ENCODE measurements at places on chromosomes 12 and 14. TPM values are rescaled to one million over a fixed set of nuclear protein-coding genes. Genes with fewer than 3 reads are reported as not detected.

DNA sequence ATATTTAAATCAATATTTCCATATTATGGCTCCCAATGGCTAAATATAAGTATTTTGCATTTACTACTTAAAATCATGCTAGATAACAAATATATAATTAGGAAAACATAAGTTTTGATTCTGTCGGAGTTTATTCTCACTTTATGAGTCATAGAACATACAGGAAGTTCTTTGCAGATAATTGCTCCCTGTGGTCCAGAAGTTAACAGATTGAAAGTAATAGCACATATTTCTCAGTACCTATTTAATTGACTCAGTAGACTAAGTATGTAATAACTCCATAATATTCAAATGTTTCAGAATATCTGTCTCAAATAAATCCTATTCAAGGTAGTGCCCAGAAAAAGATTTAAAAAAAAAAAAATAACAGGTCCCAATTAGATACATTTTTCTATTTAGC lies 806.0 kb upstream of the ATXN7L3B start:
- no peak for DNase-seq

The CD4 gene
- total RNA-seq: 15.0 TPM

DNA sequence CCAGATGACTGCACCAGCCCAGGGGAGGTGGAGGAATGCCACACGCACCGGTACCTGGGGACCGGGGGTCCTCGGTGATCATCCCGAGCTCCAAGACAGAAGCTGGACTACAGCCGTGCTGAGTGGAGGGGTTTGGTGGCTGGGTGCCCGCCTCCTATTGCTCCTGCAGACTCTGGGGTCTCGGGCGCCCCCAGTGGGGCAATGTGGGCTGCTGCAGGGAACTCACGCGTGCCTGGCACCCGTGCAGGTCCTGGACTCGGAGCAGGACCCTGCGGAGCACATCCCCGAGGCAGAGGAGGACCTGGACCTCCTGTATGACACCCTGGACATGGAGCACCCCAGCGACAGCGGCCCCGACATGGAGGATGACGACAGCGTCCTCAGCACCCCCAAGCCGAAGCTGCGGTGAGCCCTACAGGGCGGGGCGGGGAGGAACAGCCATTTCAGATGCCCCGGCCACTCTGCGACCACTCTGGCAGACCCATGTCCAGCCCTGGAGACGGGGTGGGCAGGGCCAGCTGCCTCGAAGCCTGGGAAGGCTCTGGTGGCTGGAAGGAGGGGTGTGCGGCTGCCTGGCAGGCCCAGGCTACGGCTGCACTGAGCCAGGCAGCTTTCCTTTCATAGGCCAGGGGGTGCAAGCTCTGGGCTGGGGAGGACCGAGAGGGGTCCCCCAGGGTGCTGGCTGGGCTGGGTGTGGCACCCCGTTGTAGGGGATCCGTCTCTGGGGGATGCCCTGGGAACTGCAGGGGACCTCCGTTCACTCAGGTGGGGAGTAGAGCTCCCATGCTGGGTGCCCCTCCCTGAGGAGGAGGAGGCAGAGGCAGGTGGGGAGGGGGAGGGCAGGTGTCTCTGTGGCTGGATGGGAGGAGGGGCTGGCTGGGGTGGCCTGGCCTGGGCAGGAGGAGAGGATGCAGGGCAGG lies 21.6 kb upstream of the TEX22 start:
- DNase-seq: peak; percentile 86

- no peak for DNase-seq
Observed at GRCh38 chr14:37508503-37508902, 86.5 kb downstream of the FOXA1 start.

GRCh38 chr12:74816398-74817175 lies 279.0 kb downstream of the ATXN7L3B start:
- no peak for DNase-seq

GRCh38 chr14:57987051-57987450 lies 121.2 kb upstream of the SLC35F4 start:
- DNase-seq: no peak

GRCh38 chr14:52961060-52961639 lies 10.3 kb upstream of the FERMT2 start:
- DNase-seq: peak; percentile 43

- DNase-seq: peak; percentile 23
Observed at GRCh38 chr14:95462491-95462890, 54.0 kb downstream of the SYNE3 start.

DNA sequence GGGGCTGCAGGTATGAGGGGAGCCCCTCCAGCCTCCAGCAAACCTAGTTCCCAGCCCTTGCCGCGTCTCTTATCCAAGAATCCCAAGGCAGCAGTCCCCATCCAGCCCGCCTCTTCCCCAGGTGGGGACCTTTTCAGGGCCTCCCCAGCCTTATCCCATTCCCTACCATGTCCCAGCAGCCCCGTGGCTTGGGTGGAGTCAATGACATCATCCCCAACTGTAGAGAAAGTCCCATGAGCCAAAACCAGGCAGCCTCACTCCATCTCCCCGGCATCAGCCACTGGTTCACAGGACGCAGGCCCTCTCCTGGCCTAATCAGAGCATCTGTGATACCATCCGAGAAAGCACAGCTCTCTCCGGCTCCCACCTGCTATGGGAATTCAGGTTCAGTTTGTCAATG lies 131.0 kb downstream of the NCOR2 start:
- peak; percentile 91 for DNase-seq

- no peak for DNase-seq
Observed at GRCh38 chr12:69112616-69113015, 126.8 kb upstream of the CPSF6 start.

- DNase-seq: no peak
Observed at GRCh38 chr14:100442036-100442435, 118.9 kb downstream of the SLC25A47 start.

DNA sequence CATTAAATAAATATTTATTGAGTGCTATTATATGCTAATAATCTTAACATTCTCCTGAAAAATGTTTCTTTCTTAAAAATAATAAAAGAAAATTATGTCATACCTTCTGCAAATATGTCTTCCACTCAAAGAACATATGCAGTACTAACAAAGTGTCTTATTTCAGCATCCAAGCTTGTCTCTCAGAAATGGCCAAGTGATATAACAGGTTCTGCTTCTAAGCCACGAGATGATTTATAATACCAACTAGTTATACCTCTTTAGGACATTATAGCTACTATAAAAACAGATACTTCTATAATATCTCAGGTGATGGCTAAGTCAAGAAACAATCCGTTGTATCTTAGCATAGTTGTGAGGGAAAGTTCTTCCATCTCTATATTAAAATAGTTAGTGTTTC lies 128.1 kb upstream of the ARID2 start:
- DNase-seq: no peak

DNA sequence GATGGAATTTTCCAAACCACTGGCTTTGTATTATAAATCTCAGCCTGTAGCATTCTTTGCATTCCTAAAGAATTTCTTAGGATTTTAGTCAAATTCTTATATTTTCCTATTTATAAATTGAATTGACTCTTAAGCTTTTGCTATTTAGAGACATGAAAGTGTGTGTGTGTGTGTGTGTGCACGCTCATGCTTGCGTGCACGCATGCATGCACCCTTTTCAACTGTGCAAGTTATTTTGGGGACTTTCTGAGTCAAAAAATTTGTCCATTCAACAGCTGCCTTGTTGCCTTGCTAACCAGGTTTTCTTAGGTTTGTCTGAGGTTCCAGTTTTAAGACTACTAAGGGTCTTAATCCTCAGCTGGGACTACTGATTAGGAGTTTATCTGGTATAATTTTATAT lies 42.6 kb downstream of the GPATCH2L start:
- no peak for DNase-seq

GRCh38 chr12:118377884-118378470 lies 1.6 kb downstream of the SUDS3 start:
- peak; percentile 90 for DNase-seq

GRCh38 chr14:75422169-75422568 lies 5.7 kb upstream of the JDP2 start:
- peak; percentile 97 for DNase-seq

DNA sequence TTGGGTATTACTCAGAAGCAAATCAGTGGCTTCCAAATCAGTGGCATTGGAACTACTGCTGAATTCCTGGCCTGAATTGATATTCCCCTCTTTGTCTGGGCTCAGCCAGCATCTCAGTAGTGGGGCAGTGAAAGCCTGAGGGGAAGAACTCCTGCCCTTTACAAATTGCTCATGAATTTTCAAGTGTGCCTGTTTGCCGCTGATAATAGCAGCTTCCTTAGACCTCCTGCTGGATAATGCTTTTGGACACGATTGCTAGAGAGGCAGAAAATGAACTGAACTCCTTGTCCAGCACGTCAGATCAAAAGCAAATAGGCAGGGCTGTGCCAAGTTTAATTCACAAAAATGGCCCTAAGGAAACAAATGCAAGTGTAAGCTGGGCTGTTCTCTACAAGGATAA lies 91.3 kb upstream of the GZMB start:
- no peak for DNase-seq

DNA sequence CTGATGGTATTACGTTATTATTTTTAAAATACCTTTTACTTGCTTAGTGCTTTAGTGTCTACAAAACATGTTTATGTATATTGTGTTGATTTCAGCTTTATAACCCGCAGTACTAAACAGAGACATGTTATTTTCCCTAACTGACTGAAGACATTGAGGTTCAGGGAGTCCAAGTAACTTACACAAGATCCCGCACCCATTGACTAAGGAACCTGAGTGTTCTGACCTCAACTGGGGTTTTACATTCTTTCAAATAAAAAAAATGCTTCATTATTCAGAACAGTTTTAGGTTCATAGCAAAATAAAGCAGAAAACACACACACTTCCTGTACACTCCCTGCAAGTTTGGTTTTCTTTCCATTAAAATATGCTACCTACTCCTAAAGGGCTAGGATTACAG lies 60.4 kb upstream of the METAP2 start:
- DNase-seq: no peak

- no peak for DNase-seq
Observed at GRCh38 chr12:26698186-26698585, 134.8 kb downstream of the ITPR2 start.

DNA sequence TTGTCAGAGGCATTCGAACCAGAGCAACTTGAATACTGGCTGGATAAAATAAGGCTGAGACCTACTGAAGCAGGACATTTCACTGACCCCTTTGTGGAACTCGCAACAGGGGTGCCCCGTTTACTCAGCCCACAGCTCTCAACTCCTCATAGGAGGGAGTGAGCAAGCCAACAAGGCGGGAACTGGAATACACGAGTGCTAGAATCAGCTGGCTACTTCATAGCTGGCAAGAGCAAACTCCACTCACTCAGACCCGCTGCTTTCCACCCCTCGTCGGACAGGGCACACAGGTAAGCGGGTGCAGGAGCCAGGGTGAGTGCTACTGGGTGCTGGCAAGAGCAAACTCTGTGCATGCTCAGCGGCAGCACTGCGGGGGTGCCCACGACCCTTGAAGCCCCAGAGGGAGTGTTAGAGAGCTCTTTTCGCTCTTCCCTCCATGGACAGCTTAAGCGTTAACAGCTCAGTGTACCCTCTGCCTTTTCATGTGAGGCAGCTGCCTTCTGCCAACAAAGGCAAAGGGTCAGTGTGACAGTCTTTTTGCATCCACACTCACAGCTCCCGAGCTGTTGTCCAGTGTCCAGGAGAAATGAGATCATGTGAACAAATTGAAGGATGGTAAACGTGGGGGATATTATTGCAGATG lies 15.7 kb downstream of the CAPZA3 start:
- DNase-seq: no peak

The ANO4 gene
- total RNA-seq: not detected

- DNase-seq: no peak
Observed at GRCh38 chr12:116637589-116638150, 78.5 kb downstream of the MAP1LC3B2 start.

DNA sequence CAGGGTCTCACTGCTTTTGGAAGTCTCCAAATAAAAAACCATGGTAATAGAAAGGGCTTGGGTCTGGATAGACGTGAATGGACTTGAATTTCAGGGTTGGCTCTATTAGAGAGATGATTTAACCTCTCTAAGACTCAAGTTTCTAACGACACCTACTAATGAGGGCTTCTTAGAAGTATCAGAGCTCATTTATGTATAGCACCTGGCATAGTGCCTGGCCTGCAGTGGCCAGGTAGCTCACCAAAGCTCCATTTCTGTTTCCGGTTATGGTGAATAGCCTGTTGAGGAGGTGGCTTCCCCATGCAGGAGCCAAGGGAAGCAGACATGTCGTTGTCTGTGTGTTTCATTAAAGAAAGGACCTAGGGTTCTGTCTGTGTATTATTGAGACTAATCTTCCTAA lies 108.6 kb downstream of the ETV6 start:
- DNase-seq: no peak

DNA sequence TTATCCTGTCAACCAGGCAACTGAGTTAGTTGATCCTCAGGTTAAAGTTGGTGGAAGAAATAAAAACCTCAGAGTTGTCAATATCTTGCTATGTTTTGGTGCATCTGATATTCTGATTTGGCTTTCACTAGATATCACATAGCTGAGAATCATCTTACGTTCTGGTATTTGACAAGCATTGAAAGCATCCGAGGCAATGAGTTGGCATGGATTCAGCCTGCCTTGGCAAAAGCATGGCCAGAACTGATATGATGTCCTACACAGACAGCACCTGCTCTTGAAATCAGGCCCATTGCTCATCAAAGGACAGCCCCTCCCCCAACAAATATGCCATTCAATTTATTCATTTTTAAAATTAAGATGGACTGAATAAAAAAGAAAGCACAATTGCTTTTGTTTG lies 320.7 kb upstream of the ATP2B1 start:
- no peak for DNase-seq

DNA sequence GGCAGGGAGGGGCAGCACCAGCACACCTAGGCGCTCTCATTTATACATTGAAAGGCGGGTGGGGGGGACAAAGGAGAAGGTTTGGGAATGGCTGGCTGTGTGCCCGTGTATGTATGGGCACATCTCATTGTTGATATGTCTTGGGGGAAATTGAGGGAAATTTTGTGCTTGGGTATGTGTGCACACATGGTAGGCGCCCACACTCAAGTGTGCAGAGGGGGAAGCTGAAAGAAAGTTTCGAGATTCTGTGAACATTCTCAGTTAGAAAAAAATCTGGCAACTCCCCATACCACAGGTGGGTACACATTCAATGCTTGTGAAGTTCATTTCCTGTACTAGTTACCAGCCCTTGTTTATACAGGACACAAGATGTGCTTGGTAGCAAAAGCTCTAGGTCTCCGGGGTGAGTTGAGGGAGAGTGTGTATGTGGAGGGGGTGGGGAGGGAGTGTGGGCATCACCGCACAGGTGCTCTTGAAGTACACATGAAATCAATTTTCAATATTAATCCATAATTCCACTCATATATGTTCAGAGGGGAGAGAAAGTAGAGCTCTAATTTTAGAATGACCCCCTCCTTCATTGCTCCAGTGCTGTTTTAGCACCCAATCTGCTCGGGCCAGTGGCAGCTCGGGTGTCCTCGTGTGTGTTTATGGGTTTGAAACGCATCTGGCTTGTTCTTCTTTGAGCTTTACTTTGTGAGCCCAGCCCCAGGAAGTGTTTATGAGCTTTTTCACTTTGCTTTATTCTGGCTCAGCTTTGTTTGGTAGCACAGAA lies 286.0 kb downstream of the ZFP36L1 start:
- peak; percentile 36 for DNase-seq

- no peak for DNase-seq
Observed at GRCh38 chr14:64604001-64604400, 54.2 kb downstream of the PPP1R36 start.

DNA sequence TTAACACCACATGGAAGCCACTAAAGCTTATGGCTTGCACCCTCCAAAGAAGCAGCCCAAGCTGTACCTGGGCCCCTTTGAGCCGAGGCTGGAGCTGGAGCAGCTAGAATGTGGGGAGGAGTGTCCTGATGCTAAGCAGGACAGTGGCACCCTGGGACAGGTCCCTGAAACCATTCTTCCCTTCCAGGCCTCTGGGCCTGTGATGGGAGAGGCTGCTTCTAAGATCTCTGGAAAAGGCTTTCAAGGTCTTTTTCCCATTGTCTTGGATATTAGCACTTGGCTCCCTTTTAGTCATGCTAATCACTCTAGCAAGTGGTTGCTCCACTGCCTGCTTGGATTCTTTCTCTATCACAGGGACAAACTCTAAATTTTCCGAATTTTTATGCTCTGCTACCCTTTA lies 40.9 kb downstream of the OSBPL8 start:
- no peak for DNase-seq
